Putamen (tissue), 1 donor: ENCODE measurements at places on chromosomes 5 and 9.
A peak's percentile ranks its signal among the peaks of the same experiment; 100 is the strongest.

GRCh38 chr5:96616801-96617200 lies 45.4 kb upstream of the CAST start:
- no peak for DNase-seq

GRCh38 chr5:179762781-179763176 lies 30.2 kb downstream of the MAML1 start:
- no peak for DNase-seq

DNA sequence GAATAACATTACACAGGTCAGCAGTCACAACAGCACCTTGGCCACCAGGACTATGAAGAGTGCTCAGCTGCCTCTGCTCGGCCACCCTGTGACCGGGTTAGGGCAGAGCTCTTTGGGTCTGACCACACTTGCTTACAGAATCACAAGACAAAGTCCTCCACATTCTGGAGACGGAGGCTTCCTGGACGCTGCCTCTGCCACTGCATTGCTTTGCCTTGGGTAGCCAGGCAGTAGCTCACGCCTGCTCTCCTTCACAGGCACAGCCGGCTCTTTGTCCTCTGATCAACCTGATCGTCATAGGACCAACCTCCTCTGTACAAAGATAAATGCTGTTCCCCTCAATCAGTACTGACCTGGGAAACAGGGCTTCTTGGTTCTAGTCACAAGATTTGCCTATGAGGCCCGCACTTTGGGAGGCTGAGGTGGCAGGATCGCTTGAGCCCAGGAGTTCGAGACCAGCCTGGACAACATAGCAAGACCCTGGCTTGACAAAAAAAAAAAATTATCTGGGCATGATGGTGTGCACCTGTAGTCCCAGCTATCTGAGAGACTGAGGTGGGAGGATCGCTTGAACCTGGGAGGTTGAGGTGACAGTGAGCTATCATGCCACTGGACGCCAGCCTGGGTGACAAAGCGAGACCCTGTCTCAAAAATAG lies 128.4 kb upstream of the IER5L start:
- DNase-seq: no peak

GRCh38 chr9:72322259-72322658 lies 42.7 kb downstream of the ZFAND5 start:
- no peak for DNase-seq

GRCh38 chr9:5455181-5455580 lies 4.8 kb downstream of the CD274 start:
- DNase-seq: no peak

GRCh38 chr9:70746316-70746715 lies 331.9 kb upstream of the KLF9 start:
- no peak for DNase-seq

DNA sequence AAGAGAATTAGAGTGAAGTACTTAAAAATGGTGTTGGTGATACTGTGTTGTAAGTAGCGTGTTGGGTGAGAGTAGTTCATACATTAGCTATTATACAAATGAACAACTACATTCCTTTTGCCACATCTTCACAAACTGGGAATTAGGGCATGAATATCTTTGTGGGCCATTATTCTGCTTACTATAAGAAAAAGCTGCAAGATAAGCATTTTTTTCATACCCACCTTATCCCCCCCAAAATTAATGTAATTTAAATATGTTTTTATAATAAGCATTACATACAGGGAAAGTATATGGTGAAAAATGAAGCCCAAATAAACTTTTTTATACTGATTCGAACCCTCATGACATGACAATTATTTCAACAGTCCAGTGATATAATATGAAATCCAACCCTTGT lies 69.5 kb downstream of the FAM81B start:
- no peak for DNase-seq

DNA sequence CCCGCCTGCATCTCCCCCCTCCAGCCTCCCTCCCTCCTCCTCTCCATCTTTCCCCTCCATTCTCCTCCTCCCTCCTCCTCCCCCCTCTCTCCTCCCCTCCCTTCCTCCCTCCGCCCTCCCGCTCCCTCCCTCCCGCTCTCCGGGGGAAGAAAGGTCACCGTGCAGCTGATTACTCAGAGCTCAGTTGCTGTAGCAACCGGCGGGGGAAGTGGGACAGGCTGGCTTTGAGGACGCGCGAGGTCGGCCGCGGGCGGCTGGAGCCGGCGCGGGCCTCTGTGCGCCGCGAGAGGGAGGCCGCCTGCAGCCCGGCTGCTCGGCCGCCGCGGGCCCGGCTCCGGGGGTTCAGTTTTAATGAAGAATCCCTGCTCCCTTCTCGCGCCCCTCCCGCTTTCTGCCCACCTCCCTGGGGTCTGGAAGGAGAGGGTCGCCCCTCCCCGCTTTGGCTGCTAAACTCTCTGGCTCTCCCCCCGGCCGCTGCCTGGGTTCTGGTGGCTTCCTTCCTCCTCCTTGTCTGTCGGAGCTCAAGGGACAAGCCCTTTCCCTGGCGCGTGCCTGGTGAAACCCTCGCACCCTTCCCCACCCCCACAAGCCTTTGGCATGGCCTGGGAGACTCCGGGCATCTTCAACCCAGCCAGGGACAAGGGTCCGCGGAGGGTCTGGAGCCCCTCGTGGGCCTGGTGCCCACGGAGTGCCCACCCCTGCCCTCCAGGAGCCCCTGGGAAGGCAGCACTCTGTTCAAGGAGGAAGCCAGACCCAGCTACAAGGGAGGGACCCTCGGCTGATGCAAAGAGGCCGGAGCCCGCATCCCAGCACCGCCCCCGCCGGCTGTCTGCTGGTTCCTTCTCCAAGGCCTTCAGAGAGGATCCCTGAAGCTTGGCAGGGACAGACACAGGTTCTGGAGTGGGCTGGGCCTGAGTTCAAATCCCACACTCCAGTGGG lies 160.3 kb downstream of the C9orf50 start:
- DNase-seq: peak; percentile 99

GRCh38 chr9:111897601-111898137 lies 1.1 kb downstream of the UGCG start:
- DNase-seq: no peak
